ENCODE measurements at places on chromosomes 2 and 18.
A peak's percentile ranks its signal among the peaks of the same experiment; 100 is the strongest.

DNA sequence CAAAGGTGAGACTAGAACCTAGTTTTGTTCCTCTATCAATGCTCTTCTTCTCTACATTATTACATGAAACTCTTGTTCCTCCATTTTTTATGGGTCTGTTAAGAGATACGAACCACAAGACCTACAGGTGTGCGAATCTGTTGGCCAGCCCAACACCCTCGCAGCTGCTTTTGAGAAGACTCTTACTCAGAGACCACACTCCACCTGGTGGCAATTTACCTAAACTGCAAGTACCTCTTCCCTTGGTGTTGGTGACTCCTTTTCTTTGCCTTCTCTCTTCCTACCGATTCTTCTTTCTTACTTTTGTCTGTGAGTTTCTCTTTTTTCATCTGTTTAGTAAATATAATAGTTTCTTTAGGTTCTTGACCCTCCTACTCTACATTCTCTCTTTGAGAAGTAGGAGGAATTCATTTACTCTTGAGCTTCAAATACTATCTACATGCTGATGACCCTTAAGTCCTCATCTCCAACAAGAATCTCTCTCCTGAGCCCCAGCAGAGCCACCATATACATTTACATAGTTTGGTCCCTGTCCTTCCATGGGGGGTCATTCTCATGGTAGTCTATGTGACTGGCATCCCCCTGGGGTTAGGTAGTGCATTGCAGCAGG lies 81.8 kb upstream of the GAREM1 start:
- peak; percentile 7 for DNase-seq

- no peak for DNase-seq
These were observed 3.1 kb downstream of the NFE2L2 start for GRCh38 chr2:177261116-177262060.

- DNase-seq: no peak
These were observed 53.5 kb upstream of the FN1 start for GRCh38 chr2:215489288-215489848.

- DNase-seq: no peak
These were observed 11.6 kb downstream of the RAB12 start for GRCh38 chr18:8620845-8621244.

GRCh38 chr2:27170581-27171337 lies 22.0 kb downstream of the TCF23 start:
- DNase-seq: no peak

DNA sequence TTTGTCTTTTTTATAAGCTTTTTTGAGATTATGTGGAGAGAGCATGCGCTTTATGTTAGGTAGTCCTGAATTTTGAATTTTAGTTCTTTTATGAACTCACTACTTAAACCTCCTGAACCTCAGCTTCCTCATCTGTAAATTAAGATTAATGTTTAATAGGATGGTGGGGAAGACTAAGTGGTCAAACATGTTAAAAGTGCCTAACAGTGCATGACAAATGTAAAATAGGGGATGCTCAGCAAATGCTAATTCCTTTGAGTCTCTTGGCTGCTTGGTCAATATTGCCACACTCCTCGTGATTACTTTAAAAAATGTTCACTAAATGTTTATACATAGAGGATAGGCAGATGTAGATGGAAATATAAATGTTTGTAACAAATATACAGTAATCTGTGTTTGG lies 6.8 kb downstream of the BIRC6 start:
- no peak for DNase-seq
